NCI-H1092 (cell line): ENCODE measurements at places on chromosomes 3 and 15.

DNA sequence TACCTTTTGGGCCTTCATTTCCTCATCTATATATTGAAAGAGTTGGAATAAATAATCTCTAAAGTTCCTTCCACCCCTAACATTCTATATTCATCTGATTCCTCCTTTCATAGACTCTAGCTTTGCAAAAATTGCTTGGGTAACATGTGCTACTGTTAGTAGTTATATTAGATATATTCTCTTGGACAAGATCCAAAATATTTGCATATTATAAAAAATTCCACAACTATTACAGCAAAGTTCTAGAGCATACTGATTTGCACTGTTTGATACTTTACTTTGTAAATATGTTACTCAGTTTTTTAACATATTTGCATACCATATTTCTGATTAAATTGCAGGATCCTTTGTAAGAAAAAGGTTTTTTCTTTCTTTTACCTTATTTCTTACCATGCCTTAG is 95.9 kb upstream of the UBE2E2 start:
- no peak for DNase-seq

GRCh38 chr3:57078635-57079473 is 18.4 kb downstream of the SPATA12 start:
- DNase-seq = no peak

DNA sequence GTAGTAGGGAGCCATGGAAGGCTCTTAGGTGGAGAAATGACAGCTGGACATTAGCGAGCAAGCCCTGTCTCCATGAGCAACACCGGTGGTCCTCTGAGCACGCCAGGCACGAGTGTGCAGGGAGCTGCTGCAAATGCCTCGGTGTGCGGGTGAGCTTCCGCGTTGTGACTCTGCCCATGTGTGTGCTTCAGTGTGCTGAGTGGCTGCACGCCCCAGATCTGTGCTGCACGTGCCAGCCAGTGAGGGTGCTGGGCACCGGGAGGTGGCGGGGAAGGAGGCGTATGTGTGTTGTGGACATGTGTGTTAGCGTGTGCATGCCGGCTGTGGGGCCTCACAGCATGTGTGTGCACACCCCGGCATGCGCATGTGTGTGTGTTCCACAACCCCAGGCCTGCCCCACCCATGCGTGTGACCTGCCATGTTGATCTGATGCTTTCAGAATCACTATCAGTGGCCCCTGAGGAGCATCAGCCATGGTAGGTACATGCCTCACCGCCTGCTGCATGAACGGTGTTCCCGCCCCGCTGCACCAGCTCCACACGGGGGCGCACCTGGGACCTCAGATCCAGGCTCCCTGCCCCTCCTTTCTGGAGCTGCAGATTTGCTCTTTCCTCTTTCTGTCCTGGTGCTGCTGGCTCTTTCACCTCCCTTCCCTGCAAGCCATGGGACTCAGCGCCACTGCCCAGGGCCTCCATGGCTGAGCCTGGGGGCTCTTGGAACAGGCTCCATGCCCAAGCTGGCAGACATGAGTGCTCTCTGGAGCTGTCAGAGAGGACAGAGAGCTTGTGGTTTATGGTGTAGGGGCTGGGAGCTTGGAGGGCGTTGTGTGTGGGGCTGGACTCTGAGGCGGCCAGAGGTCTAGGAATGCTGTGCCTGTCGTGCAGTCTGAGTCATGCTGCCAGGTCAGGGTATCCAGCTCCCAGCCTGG is 169.4 kb downstream of the TBC1D2B start:
- no peak for DNase-seq

DNA sequence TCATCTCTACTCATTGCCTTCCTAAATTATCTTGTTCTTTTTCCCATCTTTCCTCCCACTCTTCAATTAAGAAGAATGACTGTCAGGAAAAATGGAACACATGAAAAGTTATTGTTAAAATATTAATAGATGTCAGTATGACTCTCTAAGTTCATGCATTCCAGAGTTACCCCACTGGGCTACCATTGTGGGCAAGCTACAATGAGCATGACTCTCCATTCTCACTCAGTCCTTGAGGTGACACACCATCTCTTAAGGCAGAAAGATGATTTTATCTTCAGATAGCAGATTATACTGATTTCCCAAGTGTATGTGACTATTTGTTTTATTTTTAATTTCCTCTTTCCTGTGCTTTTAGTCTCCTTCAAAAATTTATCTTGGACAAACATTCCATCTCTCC is 144.3 kb downstream of the ALCAM start:
- no peak for DNase-seq

DNA sequence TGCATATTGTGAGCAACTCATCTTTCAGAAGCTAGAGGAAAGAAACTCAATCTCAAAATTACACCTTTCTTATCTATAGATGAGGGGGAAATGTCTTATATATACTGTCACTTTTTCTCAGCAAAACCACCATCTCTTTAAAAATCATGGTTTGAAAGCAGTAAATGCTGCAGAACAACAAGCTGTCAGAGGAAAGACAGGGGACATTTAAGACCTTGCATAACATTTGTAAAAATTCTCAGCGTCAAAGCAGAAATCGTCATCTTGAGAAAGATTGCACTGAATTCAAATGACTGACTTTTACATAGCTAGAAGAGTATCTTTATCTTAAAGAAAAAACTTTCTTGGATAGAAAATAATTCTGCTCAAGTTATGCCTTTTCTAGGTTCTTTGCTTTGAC is 122.2 kb upstream of the CADPS start:
- DNase-seq = no peak

DNA sequence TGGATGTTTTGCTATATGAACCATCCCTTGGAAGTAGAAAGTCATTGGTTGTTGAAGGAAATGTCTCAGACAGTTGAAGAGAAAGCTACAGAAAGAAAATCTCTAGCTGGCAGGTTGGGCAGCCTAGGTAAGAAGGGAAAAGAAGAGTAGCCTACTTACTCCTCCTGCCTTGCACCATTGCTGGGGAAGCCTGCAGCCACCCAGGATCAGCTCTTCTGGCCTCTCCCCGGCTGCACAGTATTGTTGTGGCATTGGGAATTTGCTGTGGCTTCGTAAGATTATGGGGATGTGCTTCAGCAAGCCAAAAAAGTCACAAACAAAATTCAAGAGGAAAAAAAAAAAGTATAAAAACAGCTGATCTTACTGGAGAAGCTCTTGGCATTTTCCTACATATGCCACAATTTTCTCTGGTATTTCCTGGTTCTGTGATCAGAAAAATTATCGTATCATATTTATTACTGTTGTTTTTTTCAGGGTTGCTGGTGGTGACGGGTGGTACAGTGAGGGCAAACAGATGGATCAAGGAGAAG is 154.2 kb downstream of the TIGIT start:
- DNase-seq = no peak

DNA sequence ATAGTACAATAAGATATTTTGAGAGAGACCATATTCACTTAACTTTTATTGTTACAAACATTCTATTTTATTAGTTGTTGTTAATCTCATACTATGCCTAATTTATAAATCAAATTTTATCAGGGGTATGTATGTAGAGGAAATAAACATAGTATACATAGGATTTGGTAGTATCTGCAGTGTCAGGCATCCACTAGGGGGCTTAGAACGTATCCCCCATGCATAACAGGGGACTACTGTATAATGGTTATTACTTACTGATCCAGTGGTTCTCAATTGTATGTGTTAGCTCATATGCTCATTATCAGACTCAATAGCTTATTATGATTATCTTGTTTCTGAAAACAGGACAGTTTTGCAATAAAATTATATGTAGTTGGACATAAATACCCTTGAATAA is 27.6 kb downstream of the CMC1 start:
- DNase-seq = no peak

DNA sequence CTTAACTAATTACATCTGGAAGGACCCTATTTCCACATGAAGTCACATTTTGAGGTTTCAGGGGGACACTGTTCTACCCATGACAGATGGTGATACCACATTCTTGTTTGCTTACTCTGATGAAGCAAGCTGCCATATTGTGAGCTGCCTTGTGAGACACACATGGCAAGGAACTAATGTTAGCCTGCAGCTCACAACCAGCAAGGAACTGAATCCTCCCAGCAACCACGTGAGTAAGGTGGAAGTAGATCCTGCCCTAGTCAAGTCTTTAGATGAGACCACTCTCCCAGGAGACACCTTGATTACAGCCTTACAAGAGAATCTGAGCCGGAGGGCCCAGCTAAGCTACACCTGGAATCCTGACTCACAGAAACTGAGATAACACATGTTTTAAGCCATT is 160.1 kb downstream of the PDE8A start:
- no peak for DNase-seq

DNA sequence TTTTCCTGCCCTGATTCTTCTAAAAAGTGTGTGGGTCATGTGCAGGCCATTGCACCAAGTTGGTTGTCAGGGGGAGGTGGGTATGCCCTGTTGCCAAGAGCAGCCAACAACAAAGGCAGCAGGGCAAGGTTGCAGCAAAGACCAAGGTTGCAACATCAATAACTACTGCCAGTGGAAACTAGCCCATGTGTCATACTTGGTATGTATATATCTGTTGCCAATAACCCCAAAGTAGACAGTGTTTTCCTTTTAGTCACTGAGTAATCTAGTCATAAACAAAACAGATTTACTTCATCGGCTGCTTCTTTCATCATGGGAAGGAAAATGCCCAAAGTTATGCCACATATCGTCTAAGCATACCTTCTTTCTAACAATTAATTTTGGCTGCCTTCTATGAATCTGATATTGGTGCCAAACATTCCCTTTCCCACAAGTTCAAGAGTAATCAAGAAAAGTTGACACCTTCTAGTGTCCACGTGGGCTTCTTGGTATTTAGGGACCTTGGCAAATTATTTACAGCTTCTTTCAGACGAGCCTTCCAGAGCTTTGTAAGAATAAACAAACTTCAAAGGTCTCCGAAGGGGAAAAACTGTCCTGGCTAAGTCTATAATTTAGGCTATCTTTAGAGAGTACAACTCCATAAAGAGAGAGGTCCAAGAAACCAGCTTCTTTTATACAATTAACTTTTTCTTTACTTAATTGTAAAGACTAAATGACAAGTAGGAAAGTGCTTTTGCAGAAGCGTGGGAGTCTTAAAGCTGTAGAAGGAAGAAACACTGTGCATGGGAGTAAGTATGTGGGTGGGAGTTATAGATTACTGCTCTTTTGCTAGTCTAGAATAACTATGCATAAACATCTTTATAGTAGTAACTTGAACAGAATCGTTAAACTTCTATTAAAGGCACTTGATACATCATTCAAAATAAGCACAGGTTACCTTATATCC is 10.0 kb upstream of the MBNL1 start:
- DNase-seq = no peak

GRCh38 chr3:138492980-138493675 is 58.7 kb downstream of the ESYT3 start:
- DNase-seq = no peak

DNA sequence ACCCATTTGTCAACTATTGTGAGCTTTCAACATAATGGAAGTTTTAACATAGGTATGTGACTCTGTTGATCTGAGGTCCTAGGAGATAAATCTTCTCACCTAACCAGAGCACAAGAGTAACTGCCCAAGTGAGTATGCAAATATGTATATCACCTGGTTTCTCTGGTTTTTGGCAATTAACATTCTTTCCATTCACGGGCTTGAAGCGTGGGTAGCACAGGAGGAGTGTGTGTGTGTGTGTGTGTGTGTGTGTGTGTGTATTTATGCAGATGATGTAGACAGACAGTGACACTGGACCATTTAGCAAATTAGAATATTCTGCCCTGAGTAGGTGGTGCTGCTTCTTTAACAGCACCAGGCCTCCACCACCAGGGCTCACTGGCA is 15.0 kb downstream of the EPHB1 start:
- DNase-seq = no peak

- no peak for DNase-seq
Measured at GRCh38 chr15:27592036-27592760, 506.9 kb downstream of the OCA2 start.

DNA sequence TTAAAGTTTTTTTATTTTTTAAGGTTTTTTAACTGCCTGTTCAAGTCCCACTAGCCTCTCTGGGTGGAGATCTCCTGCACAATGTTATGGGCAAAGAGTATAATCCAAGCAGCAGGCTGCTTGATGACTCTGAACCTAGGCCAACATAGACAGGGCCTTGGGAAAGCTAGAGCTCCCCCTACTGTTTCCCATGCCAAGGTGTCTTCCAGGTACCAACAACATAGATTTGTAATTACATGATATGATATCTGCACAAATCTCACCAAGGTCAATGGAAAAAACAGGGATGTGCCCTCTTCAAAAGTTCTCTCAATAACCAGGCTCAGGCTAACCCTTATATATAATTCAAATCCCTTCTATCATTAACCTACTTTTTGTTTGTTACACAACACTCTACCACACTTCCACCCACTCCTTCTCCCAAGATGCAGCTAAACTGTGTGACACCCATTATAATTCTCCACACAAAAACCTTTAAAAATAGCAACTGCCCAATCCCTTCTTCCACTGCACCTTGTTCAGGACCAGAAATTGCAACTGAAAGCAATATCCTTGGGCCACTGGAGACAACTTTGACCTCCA is 43.8 kb downstream of the RBM15B start:
- DNase-seq = peak; percentile 23

DNA sequence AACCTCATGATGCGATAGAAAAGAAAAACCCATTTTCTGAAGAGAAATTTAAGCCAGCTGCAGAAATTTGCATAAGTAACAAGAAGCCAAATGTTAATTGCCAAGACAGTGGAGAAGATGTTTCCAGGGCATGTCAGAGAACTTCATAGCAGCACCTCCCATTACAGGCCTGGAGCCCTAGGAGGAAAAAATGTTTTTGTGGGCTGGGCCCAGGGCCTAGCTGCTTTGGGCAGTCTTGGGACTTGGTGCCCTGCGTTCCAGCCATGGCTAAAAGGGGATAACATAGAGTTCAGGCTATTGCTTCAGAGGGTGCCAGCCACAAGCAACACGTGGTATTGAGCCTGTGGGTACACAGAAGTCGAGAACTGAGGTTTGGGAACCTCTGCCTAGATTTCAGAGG is 10.9 kb upstream of the DAZL start:
- no peak for DNase-seq

- no peak for DNase-seq
Measured at GRCh38 chr15:62363913-62364312, 198.8 kb upstream of the C2CD4B start.

- no peak for DNase-seq
Measured at GRCh38 chr3:96622878-96623277, 191.5 kb upstream of the EPHA6 start.

- DNase-seq = no peak
Measured at GRCh38 chr3:191356631-191357439, 26.5 kb upstream of the UTS2B start.

- no peak for DNase-seq
Measured at GRCh38 chr3:8681349-8681748, 36.8 kb upstream of the SSUH2 start.

- DNase-seq = no peak
Measured at GRCh38 chr3:69770976-69771634, 31.8 kb downstream of the MITF start.

GRCh38 chr3:155835341-155836071 is 18.7 kb downstream of the SLC33A1 start:
- no peak for DNase-seq

GRCh38 chr3:45546716-45547701 is 47.5 kb upstream of the LIMD1 start:
- DNase-seq = no peak

GRCh38 chr15:76377751-76378150 is 41.2 kb downstream of the ISL2 start:
- no peak for DNase-seq
